ENCODE measurements at places on chromosomes 13 and 19. TPM values are rescaled to one million over a fixed set of nuclear protein-coding genes. Genes with fewer than 3 reads are reported as not detected.

DNA sequence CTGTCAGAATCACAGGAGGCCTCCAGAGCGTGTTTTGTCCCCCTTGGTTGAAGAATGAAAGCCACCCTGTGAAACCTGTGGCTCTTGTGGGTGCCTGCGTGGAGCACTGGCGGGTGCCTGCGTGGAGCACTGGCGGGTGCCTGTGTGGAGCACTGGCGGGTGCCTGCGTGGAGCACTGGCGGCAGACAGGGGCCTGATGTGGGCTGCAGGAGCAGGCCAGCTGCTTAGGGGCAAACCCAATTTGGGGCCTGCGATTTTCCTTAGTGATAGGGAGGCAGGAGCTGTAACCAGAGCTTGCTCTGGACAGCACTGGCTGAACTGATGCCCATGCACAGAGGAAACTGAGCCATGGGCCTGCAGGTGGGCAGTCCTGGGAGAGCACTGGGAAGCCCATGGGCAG lies 24.3 kb downstream of the ARHGEF7 start:
- no peak for DNase-seq

DNA sequence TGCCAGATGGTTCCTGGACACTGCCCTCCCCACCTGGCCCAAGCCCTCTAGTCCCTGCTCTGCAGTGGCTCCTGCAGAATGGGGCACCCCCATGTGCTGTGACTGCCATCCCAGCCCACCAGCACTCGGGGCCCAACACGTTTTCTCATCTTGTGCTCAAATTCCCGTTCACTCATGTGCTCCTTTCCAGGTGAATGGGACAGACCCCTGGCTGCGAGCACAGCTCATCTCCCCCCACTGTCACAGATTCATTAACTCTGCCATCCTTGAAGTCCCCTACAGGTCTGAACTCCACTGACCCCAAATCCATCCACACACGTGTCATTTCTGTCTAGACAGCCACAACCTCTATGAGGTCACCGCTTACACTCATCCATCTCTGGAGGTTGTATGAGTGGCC lies 23.6 kb downstream of the TUBA3C start:
- DNase-seq, result no peak

The FRY gene
- 6.4 TPM for total RNA-seq

The SLC25A41 gene
- 0.27 TPM for total RNA-seq

- no peak for DNase-seq
Observed at GRCh38 chr19:51114087-51114729, 6.0 kb upstream of the CTU1 start.

GRCh38 chr13:50916701-50917184 lies 7.2 kb downstream of the RNASEH2B start:
- no peak for DNase-seq

The PLK5 gene
- not detected for total RNA-seq

The TEX26 gene
- total RNA-seq, result 0.36 TPM

Data from hepatocyte (in vitro differentiated cells).